RPMI7951 (cell line): ENCODE measurements at places on chromosomes 6 and 20.

- DNase-seq = peak; percentile 16
These were observed 73.8 kb upstream of the SCP2D1 start for GRCh38 chr20:18739751-18740166.

DNA sequence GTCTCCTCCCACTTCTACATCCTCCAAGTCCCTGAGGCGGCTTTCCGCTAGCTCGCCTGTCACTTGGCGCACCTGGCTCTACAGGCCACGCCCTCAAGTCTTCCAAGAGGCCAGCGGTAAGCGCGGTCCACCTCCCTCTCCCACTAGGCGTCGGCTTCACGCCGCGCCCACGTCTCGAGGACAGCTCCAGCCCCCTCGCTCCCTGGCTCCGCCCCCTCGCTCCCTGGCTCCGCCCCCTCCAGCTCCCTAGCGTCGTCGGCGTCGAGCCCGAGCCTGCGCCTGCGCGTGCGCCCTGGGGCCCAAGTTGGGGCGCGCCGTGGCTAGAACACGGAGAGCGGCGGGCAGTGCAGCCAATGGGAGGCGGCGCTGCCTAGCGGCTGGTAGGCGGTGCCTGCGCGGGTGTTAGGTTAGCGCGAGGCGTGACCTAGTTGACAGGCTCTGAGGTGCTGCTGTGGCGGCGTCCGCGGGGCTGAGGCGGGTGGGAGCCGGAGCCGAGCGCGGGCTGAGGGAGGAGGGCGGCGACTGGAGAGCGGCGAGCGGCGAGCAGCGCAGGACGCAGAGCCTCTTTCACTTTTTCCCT, at the start of gene MACROD2:
Gene MACROD2 (plus strand): TSS at position 431 of the 580 bp plus-strand sequence.
- peak; percentile 81 for DNase-seq

GRCh38 chr6:43986177-43986825, 141.0 kb downstream of the MRPL14 start:
- no peak for DNase-seq

- no peak for DNase-seq
These were observed 109.4 kb downstream of the ATXN1 start for GRCh38 chr6:16651871-16652270.

- DNase-seq = no peak
These were observed 148.6 kb downstream of the LRRC1 start for GRCh38 chr6:53943395-53943794.

GRCh38 chr6:12598919-12599318, 117.6 kb upstream of the PHACTR1 start:
- DNase-seq = no peak

GRCh38 chr6:159692303-159693127, 526 bp downstream of the SOD2 start:
- peak; percentile 31 for DNase-seq

DNA sequence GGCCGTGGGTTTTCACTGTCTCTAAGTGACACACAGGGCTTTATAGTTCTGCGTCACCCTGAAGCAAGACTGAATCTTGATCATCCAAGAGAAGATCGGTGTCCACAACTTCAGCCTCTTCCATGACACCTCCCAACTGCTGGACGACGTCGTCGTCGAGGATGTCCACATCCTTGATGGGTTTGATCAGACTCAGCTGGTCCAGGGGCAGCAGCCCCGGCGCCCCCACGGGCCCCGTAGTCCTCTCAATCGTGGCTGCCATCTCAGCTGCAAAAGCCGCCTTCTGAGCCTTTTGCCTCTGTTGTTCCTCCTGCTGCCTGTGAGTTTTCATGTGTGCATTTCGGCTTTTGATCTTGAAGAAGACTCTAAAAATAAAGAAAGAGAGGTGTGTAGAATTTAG, 10.6 kb upstream of the MRPS10 start:
- no peak for DNase-seq

DNA sequence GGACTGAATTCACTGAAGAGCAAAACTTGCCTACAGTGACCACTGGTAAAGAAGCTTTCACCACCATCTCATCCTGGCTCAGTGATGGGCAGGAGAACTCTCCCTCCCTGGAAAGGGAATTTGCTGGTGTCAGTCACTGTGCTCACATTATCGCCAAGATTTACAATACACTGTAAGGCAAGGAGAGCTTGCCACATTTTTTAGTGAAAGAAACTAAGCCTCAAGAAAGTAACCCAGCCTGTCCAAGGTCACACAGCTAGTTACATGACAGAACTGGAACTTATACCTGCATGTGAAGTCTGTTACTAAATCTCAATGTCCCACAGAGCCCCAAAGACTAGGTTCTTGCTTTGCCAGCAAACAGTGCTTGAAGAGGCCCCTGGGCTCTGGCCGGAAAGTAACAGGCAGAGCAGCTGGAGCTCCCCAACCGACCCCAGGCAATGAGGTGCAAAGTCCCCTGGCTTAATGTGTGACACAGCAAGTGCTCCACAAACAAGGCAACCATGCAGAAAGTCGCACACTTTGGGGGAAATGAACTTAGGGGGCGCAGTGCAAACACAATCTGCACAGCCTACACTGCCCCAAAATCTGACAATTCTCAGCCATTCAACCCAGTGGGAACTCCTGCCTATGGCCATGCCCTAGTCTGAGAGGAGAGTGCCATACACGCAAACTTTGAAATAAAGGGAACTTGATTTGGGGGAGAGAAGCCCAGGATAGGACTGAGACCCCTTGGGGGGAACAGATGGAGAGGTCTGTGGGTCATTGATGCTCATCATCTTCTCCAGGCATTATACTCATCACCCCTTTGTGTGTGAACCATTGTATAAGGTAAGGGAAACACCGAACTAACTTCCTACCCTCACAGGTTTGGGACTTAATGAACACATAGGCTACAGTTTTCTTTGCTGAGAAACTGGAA, 1.9 kb downstream of the BCL2L1 start:
- no peak for DNase-seq

- DNase-seq = no peak
These were observed 8.9 kb downstream of the GFOD1 start for GRCh38 chr6:13478525-13478966.

GRCh38 chr6:154463573-154464419, 46.7 kb downstream of the CNKSR3 start:
- DNase-seq = no peak

- DNase-seq = no peak
These were observed at the start of gene TAAR1 for GRCh38 chr6:132659082-132659481. TAAR1 (minus strand) TSS chr6:132659182; CDS start chr6:132646003, 13,179 bp downstream.

GRCh38 chr6:108277831-108278230, 17.0 kb upstream of the SNX3 start:
- DNase-seq = peak; percentile 44

DNA sequence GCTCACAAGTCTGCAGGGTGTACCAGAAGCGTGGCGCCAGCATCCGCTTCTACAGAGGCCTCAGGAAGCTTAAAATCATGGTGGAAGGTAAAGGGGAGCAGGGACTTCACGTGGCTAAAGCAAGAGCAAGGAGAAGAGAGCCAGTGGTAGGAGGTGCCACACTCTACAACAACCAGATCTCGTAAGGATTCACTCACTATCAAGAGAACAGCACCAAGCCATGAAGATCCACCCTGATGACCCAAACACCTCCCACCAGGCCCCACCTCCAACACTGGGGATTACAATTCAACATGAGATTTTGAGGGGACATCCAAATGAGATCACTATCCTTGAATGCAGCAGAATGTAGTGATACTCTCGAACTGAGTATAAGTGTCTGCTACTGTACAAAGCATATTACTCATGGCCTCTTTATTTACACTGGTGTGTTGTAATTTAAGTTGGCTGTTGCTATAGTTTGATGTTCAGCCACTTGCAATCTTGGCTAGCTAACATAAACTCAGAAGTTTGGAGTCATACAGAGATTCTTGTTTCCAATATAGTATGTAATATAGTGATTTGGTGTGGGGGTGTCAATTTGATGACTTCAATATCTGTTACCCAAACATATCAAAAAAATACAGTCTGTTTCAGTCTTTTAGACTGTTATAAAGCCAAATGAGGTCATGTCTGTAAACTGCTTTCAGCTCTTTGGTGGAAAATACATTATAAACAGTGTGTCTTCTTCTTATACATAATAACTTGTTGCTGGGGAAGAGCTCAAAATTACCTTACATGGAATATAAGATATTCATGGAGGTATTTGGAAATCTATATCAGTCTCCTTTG, 39.4 kb upstream of the MYLIP start:
- DNase-seq = no peak

GRCh38 chr6:130893277-130893676, 66.1 kb downstream of the SMLR1 start:
- DNase-seq = no peak

- DNase-seq = no peak
These were observed 26.5 kb downstream of the NKAIN2 start for GRCh38 chr6:123830120-123830519.

DNA sequence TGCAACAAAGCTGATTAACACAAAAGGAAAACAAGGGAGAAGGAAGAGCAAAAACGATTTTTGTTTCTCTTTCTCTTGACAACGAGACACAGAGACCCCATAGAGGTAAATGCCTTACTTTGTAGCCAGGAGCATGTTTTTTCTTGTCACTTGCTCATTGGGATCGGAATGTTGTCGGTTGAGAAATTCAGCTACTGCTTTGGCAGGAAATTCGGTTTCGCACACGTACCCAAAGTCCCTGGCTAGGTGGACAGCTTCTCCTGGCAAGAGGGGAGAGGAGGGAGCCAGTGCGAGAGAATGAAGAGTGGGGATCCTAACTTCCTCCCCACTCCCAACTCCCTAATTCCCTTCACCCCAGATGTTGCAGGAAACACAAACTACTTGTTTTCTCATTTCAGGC, 14.5 kb downstream of the TFAP2A start:
- DNase-seq = peak; percentile 60
